ENCODE measurements at places on chromosomes 13 and 19.

GRCh38 chr19:54659300-54659699, 3.5 kb upstream of the LILRB4 start:
- no peak for DNase-seq

- no peak for DNase-seq
These were observed at the start of gene CACNG8 for GRCh38 chr19:53962887-53963431. TSS of gene CACNG8 (plus strand) at chr19:53962937.

- DNase-seq: no peak
These were observed 540.6 kb upstream of the HTR2A start for GRCh38 chr13:47437406-47437805.

DNA sequence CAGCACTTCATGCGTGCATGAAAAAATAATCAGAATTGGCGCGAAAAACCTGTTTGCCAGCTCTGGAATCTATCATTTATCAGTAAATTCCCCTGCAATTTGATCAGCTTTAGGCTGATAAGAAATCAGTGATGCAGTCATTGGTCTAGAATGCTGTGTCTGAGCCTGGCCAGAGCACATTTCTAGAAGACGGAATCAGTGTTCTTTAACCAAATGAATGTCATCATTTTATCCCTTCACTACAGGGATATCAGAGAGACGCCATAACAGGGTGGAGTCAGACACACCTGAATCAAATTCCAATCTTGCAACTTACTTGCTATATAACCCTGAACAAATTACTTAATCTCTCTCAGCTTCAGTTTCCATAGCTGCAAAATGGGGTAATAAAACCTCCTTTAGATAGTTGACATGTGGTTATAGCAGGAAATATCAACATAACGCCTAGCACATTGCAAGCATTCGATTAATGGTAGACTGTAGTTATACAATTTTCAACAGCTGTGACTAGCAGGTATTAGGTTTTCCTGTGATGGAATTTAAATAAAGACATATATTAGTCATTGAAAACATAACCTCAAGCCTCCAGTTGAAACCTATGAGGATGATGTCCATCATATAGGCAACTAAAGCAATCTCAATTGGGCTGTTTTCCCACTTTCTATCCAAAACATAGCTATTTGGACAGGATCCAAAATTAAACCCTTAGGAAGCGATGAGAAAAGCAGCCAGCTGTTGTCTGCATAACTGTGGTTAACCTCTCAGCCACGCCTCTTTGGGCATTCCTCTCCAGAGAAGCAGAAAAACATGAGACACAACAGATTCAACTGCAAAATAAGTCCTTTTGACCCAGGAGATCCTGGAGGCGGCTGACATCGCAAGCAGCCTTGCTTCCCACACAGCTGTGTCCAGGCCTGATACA, 51.6 kb upstream of the UBL3 start:
- DNase-seq: peak; percentile 14

- no peak for DNase-seq
These were observed 5.9 kb upstream of the CIRBP start for GRCh38 chr19:1263188-1263587.

GRCh38 chr19:42441049-42441445, 1.7 kb downstream of the CXCL17 start:
- no peak for DNase-seq

GRCh38 chr13:41565846-41566245, 108.5 kb downstream of the RGCC start:
- no peak for DNase-seq

Measured in stimulated activated CD4-positive, alpha-beta T cell treated with anti-CD3 and anti-CD28 coated beads, Interleukin-1b, Interleukin-23, amount 100 ng/mL, for 1 hour (primary cell).